ENCODE measurements at places on chromosomes 6 and 20.

DNA sequence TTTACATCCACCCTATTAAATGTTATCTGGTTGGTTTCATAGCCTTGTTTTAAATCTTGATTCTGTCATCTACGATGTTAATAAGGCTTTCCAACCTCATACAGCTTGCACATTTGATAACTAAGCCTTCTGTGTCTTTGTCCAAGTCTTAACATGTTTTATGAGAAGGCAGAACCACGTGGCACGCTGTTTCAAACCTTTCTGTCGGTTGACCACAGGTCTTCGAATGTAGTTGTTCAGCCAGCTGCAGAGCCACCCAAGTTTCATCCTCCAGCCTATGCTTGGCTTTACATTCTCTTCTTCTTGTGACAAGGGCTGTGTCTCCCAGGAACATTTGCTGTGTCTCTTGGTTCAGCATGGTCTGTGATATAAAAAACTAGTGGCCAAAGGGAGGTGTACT lies 15.7 kb upstream of the SGK2 start:
- no peak for DNase-seq

- DNase-seq = no peak
Observed at GRCh38 chr6:137084865-137085617, 40.3 kb upstream of the IL20RA start.

- DNase-seq = no peak
Observed at GRCh38 chr6:35154947-35155346, 13.8 kb upstream of the TCP11 start.

GRCh38 chr20:47317127-47317895 lies 39.2 kb downstream of the ZMYND8 start:
- peak; percentile 100 for DNase-seq

DNA sequence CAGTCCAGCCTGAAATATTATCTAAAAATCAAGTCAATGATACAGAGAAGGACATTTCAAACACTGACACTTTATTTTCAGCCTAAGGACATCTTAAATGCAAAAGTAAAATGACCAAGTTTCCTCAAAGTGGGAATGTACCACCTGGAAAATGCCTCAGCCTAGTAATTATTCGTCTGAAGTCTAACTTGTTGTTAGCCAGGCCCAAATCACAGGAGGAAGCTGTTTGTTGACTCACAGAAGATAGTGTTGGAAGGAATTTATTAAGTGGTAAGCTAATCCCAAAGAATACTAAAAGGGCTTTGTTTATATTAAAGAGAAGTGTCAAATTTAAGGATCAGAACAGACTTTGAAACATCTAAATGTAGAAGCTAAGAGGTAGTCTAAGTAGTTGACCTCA lies 2.5 kb downstream of the PDE7B start:
- DNase-seq = peak; percentile 19

DNA sequence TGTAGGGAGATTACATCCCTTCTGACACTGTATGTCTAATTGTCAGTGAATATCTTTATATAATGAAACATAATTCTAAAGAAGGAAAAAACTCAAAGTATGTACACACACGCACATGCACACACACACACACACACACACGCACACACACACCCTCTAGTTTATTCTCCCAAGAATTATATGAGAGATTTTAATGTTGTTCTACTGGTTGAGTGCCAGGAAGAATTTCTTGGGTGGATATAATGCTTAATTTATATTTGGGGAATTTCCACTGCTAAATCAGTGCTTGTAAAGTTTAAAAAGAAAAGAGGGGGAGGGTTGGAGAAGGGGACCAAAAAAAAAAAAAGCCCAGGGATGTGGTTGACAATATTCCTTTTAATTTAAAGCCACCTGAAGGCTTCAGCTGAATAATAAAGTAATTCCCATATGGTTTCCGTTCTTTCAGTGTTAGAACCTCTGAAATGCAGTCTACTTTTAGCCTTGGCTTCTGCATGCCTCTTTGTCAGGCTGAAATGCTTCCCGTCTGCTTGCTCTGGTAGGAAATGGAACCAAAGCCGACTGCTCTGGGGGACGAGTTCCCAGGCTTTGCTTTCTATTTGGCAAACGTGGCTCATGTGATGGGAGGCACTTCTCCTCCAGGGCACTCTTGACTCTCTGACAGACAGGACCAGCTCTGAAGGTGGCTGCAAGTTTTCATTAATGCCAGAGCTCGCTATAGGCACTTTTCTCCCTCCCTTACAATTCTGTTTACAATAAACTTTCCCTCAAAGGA lies 225.4 kb downstream of the PRL start:
- DNase-seq = peak; percentile 4

GRCh38 chr6:4660377-4661321 lies 115.6 kb upstream of the CDYL start:
- DNase-seq = no peak

DNA sequence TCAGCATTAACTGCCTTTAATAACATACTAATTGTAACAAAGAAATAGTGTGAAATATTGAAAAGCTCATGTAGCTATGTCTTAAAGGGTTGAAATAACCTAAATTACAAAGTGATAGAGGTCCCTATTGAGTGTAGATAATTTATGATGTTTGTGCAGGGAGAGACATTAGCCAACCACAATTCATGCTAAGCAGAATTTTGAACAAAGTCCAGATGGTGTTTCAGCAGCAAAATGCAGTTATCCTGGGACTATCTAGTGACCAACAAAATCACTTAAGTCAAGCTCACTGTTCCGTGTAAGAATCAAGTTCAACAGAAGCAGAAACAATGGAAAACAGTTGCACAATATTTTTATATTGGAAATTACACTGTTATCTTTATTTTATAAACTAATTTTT lies 218.5 kb downstream of the SIM1 start:
- no peak for DNase-seq

- no peak for DNase-seq
Observed at GRCh38 chr6:99011151-99011550, 63.4 kb upstream of the FBXL4 start.

GRCh38 chr6:170445971-170446370 lies 107.1 kb downstream of the PSMB1 start:
- no peak for DNase-seq

GRCh38 chr6:1970151-1970561 lies 275.2 kb downstream of the GMDS start:
- no peak for DNase-seq

DNA sequence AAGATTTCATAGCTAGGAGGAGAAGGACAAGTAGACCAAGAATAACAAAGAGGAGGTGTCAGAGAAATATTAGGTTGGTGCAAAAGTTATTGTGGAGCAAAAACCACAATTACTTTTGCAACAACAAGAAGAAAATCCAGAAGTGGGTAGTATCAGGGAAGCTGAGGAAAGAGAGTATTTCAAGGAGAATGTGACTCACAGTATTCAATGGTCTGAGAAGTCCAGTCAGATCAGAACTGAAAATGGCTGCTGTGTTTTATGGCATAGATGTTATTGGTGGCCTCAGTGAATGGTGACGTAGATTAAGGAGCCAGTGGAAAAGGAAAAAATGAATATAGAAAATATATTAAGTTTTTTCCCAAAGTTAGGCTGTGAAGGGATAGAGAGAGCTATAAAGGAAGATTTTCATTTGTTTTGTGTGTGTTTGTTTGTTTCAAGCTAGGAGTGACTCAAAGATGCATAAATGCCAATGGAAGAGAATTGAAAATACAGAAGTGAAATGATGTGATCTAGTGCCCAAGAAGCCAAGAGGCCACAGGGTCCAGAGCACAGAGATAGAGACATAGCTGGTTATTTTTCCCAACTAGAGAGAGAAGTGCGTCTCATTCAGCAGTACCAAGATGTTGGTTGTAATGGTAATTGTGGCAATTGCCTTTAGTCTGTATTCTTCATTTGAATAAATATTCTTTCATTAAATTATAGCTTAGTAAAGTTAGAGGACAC lies 112.8 kb downstream of the ADTRP start:
- no peak for DNase-seq

DNA sequence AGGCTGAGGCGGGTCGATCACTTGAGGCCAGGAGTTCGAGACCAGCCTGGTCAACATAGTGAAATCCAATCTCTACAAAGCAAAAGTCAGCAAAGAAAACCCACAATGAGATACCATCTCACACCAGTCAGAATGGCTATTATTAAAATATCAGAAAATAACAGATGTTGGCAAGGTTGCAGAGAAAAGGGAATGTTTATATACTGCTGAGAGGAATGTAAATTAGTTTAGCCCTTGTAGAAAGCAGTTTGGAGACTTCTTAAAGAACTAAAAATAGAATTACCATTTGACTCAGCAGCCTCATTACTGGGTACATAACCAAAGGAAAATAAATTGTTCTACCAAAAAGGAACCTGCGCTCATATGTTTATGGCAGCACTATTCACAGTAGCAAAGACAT lies 16.7 kb upstream of the GCM1 start:
- DNase-seq = no peak

DNA sequence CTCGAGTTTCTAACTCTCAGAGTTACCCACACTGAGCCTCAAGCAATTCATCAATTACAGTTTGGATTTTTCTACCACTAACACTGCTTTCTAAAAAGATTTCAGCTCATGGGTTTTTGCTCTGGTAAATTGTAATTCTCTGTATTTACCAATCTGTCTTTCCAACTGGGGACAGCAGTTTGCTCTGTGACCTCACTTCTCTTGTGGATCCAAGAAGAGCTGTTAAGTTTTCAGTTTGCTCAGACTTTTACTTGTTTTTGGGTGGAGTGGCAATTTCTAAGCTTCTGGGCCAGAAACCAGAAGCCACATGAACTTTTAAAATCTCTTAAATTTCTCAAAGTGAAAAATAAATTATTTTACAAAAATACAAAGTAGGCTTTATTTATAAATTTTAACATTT lies 74.2 kb downstream of the ROS1 start:
- DNase-seq = no peak

- no peak for DNase-seq
Observed at GRCh38 chr20:43715511-43715910, 11.3 kb downstream of the GTSF1L start.

- no peak for DNase-seq
Observed at GRCh38 chr6:17871836-17872235, 115.6 kb downstream of the KIF13A start.

GRCh38 chr6:36618366-36619355 lies 24.5 kb downstream of the SRSF3 start:
- no peak for DNase-seq

GRCh38 chr6:130132286-130132701 lies 90.5 kb downstream of the SAMD3 start:
- DNase-seq = no peak

GRCh38 chr6:35686873-35687555 lies 1.7 kb downstream of the FKBP5 start:
- DNase-seq = peak; percentile 13

- DNase-seq = no peak
Observed at GRCh38 chr6:29956518-29956917, 14.2 kb downstream of the HLA-A start.

- peak; percentile 72 for DNase-seq
Observed at GRCh38 chr6:32974016-32974333, 5.6 kb downstream of the BRD2 start.

- DNase-seq = no peak
Observed at GRCh38 chr6:125718109-125718508, 31.3 kb upstream of the HEY2 start.

GRCh38 chr20:49890471-49891361 lies 24.6 kb downstream of the SPATA2 start:
- DNase-seq = no peak

DNA sequence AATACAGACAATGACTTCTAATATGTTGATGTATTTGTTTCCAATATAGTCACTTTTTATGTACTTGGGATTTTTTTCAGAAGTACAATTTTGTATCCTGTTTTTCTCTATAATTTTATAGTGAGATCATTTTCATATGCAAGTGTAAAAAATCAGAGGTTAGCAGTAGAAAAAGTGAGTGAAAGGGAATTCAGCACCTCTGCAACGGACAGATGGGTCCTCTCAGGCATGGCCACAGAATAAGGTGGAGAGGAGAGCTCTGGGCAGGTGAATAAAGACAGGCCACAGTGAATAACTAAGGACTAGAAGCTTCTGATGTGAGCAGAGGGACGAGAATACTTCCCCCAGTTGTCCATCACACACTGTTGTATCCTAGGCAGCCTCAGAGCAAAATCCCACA lies 210.1 kb upstream of the CNR1 start:
- no peak for DNase-seq

DNA sequence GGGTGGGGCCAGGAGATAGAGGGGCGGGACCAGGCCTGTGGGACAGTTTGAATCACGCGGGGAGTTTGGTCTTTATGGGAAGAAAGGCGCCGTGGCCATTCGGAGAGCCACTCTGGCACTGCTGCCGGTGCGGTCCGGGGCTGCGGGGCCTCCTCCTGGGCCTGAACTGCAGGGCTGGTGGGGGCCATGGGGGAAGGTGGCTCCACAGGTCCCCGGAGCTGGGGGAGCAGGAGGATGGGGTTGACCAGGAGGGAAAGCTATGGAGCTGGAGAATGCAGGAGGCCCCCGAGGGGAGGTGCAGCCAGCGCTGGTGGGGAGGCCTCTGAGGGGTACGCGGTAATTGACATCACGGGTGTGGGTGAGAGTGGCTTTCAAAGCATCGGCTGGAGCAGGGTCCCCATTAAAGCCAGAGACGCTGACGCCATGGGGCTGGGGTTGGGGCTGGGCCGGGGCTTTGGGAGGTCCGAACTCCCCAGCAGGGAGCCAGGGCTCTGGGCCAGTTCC lies 1.8 kb upstream of the BHLHE23 start:
- no peak for DNase-seq

DNA sequence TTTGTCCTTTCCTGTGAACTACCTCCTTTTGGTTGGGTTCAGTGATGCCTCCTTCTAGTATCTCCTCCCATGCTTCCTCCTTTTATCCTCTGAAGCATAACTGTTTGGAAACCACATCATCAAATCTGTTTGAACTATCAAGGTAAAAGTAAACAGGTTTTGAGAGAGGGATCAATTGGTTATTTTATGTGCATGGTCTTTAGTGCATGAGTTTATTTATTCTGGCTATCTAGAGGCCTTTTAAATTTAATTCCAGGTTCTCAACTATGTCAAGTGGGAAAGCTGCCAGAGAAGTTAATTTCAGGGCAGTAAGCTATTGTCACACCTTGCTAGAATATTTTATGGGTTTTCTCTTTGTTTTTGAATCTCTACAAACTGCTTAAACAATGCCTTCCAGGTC lies 54.1 kb downstream of the WASF1 start:
- DNase-seq = no peak

Data from ELR (cell line).